ENCODE measurements at places on chromosomes 16 and 17. TPM values are rescaled to one million over a fixed set of nuclear protein-coding genes. Genes with fewer than 3 reads are reported as not detected.

GRCh38 chr17:17966399-17966798 lies 5.8 kb downstream of the TOM1L2 start:
- DNase-seq = no peak

DNA sequence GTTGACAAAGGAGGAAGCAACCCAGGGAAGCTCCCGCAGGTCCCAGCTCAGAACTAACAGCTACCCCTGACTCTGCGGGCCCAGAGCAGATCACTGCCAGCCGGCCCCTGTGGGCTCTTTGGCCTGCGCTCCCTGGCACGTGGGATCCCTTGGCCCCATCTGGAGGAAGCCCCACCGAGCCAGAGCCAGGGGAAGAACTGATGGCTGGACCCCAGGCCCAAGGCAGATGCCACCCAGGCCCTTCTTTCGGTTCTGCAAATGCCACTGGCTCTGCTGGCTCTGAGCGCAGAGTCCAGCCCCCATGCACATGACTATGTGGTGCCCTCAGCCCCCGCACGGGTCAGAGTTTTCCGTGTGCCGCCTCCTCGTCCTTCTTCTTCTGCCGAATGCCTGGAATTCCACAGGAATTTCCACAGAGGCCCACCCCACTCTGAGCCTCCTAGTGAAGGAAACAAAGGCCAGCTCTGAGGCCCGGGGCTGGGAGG lies 35.8 kb upstream of the SNN start:
- peak; percentile 78 for DNase-seq

GRCh38 chr16:63323722-63324705 lies 1287.8 kb upstream of the CDH8 start:
- no peak for DNase-seq

DNA sequence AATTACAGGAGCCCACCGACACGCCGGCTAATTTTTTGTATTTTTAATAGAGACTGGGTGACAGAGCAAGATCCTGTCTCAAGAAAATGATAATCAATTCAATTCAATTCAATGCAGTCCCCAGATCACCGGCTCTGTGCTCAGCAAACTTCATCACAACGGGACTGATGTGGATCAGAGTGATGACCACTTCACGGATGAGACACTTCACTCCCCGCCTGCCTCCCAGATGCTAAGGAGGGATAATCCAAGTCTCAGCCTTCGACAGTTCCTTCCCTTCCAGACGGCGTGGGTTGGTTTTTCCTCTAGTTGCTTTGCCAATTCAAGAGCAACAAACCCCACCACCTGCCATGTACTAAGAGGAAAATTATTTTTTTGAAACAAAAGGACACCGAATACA lies 93.8 kb downstream of the ZDHHC7 start:
- no peak for DNase-seq

The EIF3CL gene
- total RNA-seq = 32.4 TPM

All from left cardiac atrium (tissue), 4 donors.